ENCODE measurements at places on chromosomes 2 and 18.

GRCh38 chr2:46260305-46260704 lies 36.9 kb upstream of the EPAS1 start:
- no peak for DNase-seq

- DNase-seq: peak; percentile 79
Observed at GRCh38 chr2:162072976-162073887, 783 bp downstream of the DPP4 start.

DNA sequence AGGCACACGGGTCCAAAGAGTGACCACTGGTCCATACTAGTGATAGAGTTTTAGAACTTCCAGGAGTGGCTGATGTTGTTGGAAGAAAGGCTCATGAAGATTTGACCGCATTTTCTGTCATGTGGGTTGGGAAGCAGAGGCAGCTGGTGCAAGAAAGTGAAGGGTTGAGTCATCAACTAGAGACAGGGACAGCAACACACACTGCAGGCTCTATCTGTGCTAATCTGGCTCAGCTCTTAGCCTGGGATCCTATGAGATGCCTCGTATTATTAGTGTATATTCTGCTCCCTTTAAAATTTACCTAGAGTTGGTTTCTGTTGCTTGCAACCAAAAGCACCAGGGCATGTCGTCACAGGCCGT lies 2.5 kb upstream of the SH3RF3 start:
- DNase-seq: no peak

DNA sequence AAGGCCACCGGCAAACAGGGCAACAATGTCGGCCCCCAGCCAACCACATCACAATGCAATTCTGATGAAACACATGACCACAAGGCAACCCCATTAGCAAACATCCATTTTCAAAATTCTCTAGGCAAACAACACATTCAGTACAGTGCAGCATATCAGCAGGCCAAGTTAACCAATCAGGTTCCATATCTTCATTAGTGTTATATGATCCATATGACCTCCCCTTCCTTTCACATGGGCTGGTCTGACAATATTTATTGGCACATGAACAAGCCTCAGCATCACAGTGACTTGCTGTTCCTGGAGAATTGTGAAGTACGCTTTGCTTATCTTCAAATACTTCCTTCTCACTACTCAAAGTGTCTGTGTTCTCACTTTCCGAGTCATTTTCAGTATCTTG lies 19.8 kb downstream of the RNF103 start:
- DNase-seq: peak; percentile 40

DNA sequence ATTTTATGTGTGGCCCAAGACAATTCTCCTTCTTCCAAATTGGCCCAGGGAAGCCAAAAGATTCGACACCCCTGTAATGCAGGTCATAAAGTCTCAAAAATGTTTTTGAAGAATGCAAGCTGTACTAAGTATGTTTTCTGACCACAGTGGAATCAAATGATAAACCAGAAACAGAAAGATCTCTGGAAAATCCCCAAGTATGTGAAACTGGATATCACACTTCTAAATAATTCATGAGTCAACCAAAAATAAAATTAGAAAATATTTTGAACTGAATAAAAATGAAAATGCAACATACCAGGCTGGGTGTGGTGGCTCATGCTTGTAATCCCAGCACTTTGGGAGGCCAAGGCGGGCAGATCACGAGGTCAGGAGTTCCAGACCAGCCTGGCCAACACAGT lies 34.1 kb upstream of the UBE2F start:
- no peak for DNase-seq

DNA sequence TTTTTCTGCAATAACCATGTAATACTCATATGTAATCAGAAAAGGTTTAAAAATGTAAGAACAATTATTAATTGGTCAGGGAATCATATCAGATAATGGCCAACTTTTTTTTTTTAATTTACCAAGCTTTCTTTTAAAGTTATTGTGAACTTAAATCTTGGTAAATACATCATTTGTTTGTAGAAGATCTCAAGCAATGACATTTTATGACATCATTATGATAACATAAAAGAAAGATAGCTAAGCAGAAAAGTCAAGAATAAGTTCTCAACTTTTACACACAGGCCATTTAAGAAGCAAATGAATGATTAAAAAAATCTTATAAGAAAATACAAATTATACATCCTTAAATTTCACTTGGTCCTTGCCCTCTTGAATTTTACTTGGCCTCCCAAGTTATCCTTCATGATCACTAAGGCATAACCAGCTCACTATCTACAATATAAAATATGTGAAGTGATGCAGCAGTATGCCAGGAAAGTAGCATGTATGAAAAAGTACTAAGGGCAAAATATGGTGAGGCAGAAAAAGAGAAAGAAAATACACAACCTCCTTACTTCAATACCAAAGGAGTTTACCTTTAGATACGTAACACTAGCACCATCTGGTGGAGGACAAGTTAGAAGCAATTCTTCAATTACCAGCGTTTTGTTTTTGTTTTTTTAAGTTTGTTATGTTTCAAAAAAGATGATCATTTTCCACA lies 116.6 kb downstream of the SRBD1 start:
- peak; percentile 70 for DNase-seq

- DNase-seq: no peak
Observed at GRCh38 chr2:209426432-209426831, 2.6 kb downstream of the MAP2 start.

DNA sequence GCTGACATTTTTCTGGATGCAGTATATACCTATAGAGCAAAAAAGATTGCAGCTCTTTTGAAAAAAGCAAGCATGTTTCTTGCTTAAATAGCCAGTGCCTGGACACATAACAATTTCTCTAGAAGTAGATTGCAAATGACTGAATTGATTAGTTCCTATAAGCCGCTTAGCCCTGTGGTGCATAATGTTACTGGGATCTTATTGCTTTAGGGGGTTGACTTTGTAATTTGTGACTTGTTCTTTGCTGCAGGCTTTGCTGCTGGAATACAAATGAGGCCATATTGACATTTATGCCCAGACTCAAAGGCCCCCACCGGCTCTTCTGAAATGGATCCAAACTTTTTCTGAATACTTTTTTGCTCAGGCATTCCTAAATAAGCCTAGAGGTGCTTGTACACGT lies 182.6 kb downstream of the SH3BP4 start:
- no peak for DNase-seq

GRCh38 chr2:37870829-37871228 lies 54.3 kb upstream of the RMDN2 start:
- no peak for DNase-seq

GRCh38 chr2:72051971-72052505 lies 95.6 kb downstream of the CYP26B1 start:
- no peak for DNase-seq

GRCh38 chr2:85702800-85703199 lies 8.6 kb downstream of the GNLY start:
- DNase-seq: no peak

DNA sequence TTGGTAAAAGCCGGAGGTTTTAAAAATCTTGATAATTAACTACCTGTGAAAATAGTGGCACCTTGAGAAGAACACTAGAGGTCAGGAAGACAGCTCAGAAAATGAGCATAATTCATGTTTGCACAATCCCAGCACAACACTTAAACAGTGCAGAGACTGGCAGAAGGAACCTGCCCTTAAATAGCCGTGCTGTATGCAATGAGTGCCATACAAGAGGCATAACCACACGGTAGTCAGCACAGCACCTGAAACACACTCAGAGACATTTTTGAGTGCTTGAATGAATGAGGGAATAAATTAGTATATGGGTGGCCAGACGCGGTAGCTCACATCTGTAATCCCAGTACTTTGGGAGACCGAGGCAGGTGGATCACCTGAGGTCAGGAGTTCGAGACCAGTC lies 164.9 kb downstream of the PAX3 start:
- DNase-seq: no peak

DNA sequence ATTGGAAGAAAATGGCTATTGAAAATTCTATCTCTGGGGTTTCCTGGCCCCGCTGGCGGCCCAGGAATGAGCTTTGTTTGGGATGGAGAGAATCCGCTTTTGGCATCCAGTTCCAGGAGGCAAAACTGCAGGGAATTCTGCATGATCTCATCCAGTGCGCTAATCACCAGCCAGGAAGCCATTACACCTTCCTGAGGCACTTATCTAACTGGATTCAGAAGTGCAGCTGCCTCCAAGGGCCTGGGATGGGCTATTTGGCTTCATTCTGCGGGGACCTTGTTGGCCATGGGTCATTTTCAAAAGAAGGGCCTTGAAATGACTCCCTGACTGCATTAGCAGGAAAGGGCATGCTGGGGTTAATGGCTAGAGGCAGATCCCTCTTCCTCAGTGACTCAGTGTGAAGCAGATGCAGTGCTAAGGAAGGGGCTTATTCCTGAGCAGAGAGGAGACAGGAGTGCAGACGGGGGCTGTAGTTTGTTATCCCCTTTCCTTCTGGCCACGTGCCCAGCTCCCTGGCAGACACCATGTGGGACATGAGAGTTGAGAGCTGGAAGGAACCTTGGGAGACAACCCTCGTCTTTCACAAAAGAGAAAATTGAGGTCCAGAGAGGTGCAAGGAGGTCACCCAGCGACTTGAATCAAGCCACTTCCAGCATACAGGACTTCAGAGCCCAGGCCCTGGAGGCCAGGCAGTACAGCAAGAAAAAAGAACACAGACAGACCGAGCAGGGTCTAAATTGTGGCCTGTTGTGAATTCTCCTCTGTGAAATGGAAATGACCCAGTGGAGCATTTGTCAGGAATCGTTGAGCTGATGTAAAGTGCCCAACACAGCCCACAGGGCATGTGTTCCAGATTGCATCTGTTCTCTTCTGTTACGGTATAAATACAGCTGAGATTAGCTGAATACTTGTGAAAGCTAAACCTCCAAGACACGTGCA lies 161.8 kb downstream of the PRKCE start:
- no peak for DNase-seq

- DNase-seq: no peak
Observed at GRCh38 chr2:3762771-3763447, 59.5 kb downstream of the DCDC2C start.

DNA sequence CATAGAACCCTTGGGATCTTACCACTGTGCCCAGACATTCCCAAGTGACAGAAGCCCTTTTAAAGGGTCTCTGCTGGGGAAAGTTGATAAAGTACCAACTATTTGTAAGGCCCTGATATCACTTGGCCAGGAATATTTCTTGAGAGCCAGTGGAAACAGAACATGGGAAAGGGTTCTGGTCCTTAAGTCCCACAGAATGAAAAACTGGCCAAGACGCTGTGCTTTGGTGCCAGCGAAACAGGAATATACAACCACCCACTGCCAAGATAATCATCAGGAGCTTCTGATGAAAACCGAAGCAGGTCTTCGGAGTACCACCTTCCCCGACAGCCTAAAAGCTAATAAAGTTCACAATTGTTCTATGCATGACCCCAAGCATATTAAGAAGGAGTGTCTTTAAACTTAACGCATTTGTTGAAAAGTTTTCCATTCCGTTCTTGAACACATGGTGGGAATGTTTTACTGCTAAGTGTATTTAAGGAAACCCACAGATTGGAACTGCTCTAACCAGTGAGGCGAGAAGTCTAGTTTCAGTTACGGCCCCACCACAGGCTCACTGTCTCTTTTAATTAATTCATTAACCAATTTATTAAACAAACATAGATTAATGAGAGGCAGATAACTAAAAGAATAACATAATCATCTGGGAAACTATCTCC lies 152.6 kb downstream of the ANKRD44 start:
- no peak for DNase-seq

DNA sequence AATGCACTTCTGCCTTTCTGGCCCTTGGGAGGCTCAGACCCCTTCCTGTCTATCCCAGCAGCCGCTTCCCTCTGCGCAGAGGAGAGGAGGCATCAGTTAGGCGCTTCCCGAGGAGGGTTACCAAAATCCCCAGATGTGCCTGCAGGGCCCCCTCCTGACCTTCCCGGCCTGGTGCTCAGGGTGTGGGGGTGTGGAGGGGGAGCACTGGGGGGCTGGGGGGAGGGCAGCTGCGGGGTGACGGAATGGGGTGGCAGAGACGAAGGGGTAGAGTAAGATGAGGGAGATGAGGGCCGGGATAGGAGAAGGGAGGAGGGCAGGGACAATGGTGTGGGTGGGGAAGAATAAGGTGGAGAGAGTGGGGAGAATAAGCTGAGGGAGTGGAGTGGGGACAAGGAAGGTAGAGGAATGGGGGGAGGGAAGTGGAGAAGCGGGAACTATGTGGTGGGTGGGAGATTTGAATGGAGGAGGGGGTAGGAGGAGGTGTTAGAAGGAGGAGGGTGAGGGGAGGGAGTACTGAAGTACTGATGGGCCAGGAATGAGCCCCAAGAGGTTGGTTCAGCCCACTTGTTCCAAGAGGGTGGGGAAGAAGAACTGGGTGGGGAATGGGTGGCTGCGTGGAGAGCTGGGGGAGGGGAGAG lies 6.5 kb upstream of the ZAP70 start:
- DNase-seq: no peak

DNA sequence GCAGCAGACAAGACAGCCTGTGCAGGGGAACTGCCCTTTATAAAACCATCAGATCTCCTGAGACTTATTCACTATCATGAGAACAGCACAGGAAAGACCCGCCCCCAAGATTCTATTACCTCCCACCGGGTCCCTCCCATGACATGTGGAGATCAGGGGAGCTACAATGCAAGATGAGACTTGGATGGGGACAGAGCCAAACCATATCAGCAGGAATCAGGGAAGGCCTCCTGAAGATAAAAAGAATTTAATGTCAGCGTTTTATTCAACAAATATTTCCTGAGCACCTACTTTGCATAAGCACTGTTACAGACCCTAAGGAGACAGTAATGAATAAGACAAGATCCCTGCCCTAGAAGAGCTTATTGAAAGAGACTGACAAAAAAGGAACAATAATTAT lies 105.0 kb downstream of the AP1S3 start:
- no peak for DNase-seq

GRCh38 chr2:214830794-214831346 lies 21.4 kb upstream of the BARD1 start:
- peak; percentile 59 for DNase-seq

DNA sequence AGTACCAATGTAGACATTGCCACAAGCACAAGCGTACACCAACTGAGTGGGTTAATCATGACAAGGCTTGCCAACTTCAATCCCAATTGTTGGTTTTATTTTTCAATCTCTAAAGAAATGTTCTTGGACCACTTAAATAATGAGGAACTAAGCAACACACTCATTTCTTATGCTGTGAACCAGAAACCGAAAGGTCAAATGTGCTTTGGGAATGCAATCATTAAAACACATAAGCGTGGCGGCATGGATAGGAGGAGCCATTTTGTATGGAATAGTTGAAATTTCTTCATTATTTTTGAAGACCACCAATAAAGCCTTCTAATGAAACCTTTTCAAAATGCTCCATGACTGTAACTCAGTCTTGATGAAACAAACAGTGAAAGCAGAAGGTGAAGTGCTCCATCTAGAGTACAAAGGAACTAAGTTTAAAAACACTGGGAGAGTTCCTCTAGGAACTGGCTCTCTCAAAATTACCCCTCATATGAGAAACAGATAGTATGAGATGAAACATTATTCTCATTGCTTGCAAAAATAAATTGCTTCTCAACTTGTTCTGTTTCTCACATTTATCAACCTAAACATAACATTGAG lies 113.2 kb upstream of the CHST9 start:
- DNase-seq: no peak

- DNase-seq: no peak
Observed at GRCh38 chr2:161033059-161033660, 127.1 kb upstream of the TANK start.
